ENCODE measurements at places on chromosomes 7 and 10.

DNA sequence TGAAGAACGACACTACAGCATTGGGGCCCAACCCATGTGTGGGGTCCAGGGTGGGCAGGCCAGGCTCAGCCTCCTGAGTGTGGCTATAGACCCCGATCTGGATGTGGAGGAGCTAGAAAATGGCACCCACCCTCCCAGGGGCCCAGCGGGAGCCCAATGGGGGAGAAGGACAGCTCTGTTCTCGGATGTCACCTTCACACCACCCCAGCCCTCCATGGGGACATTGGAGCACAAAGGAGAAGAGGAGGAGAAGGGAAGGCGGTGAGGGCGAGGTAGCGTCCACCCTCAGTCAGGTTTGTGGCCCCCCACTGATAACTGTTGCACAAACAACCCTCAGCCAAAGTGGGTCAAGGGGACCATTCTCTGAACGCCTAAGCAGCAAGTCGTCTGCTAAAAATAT lies 509.3 kb downstream of the GRID1 start:
- no peak for DNase-seq

GRCh38 chr7:13988731-13989125 lies 738 bp downstream of the ETV1 start:
- DNase-seq = peak; percentile 4

DNA sequence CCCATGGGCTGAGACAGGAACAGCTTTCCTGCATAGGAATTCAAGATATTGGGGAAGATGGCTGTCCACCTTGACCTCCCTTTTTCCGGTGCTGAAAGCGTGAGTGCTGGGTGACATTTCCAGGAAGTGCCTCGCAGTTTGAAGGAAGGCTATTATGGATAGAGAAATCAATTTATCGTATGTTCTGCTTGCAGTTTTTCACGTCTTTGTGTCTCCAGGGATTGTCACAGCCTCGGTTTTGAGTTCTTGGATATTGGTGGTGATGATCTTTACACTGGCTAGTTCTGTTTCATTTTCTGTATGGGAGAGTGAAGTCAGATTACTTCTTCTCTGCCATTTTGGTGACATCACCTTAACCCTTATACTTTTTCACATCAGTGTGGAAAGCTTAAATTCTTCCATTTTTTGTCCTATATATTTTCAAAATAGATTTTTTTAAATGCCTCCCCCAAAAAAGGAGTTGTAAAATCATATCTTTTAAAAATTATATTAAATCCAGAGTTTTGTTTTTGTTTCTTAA lies 102.5 kb upstream of the APBB1IP start:
- no peak for DNase-seq

- DNase-seq = peak; percentile 99
Observed at GRCh38 chr7:151754142-151754590, 122.7 kb downstream of the PRKAG2 start.

DNA sequence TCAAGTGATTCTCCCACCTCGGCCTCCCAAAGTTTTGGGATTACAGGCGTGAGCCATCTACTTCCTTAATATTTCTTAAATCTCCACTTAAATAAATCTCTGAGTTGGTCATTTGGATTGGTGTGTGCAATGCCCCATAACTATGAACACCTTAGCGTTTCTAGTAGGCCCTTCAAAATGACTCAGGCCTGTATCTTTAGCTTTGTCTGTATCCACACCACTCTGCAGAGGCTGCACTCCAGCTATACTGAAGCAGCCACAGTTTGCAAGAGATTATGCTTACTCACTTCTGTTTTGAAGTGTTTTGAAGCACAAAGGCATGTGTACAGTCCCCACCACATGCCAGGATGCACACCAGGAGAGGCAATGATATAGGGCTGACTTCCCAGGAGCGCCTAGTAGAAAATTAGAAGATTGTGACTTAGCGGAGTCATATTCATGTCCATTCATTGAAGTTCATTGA lies 2.4 kb upstream of the ST7 start:
- no peak for DNase-seq
